ENCODE measurements at places on chromosomes 2 and 18. TPM values are rescaled to one million over a fixed set of nuclear protein-coding genes. Genes with fewer than 3 reads are reported as not detected.

GRCh38 chr18:48164116-48164515, 233.7 kb upstream of the SMAD2 start:
- DNase-seq, result no peak

GRCh38 chr2:68458981-68459380, 8.1 kb downstream of the FBXO48 start:
- DNase-seq, result no peak

Gene ALLC
- total RNA-seq, result under 0.01 TPM

GRCh38 chr18:9965711-9966624, 52.2 kb downstream of the VAPA start:
- no peak for DNase-seq

DNA sequence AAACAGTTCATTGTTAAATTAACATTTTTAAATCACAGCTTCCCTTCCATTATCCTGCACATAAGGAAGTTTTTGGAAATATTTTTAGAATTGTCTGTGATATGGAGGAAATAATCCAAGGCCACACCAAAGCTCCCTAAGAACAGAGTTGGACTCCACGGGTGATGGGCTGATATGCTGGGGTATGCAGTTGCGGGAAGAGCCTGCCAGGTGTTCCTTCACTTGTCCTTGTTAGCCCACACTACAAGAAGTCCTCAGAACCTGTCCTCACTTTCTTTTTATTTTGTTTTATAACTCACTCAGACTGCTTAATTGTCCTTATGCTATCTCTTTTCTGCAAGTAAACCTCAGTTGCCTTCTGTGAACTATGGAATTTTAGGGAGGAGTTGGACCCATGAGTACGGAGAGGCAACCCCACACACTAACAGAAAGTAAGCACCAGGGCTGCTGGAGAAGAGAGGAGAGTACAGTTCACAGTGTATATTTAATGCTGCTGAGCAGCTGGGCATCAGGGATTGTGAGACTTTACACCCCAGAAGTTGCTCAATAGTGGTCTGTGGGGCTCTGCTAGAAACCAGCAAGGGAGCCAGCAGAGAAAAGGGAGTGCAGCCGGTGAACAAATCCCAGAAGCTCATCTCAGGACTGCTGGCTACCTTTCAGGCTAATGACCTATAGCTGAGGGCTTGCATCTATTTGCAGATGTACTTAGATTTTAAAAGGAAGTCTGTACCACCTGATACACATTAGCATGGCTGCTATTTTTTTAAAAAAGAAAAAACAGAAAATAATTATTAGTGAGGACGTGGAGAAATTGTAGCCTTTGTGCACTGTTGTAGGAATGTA, 280.1 kb upstream of the STON1 start:
- no peak for DNase-seq

- DNase-seq, result no peak
Measured at GRCh38 chr2:159516241-159516758, 100.0 kb downstream of the BAZ2B start.

GRCh38 chr2:164008752-164009151, 272.9 kb upstream of the FIGN start:
- no peak for DNase-seq

Gene GAL3ST2
- total RNA-seq, result 0.41 TPM

DNA sequence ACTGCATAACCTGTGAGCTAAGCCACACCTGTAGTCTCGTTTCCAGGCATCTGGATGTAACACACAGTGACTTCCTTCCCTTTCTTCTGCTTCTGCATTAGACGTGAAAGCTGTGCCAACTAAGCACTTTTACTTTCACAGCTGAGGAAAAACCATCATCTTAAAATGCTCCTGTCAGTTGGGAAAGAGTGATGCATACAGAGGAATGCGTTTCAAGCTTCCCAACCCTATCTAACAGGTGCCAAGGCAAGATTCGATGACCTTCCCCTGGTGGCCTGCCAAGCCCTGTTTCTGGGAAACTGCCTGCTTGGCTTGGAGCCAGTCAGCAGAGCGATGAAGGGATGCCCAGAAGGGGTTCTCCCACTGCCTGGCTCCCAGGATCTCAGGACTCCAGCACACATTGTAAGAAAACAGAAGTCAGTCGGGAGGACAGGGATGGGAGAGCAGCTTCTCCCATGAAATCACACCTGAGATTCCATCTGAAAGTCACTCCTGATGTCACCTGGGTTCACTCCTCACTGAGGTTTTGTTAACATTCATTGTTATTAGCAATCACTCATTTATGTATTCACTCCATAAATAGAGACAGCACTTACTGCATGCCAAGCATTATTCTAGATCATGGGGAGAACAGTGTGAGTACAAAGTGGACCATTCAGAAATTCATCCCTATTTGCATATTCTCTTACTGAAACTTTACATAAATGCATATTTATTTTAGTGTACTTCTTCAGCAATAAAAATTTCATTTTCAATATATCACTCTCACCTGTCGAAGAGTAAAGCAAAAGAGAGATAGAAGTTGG, 64.1 kb downstream of the DTNA start:
- DNase-seq, result peak; percentile 8

Gene FSHR
- not detected for total RNA-seq

Gene PJVK
- total RNA-seq, result 2.4 TPM
